Hepatocyte (in vitro differentiated cells): ENCODE measurements at places on chromosomes 7 and 10. TPM values are rescaled to one million over a fixed set of nuclear protein-coding genes. Genes with fewer than 3 reads are reported as not detected.

- peak; percentile 52 for DNase-seq
Observed at GRCh38 chr10:23408330-23408976, 30.4 kb upstream of the OTUD1 start.

EMX2 gene
- polyA plus RNA-seq, result not detected in 2 replicates

PRKG1 gene
- 4.0 and 5.0 TPM in 2 replicates for polyA plus RNA-seq

- DNase-seq, result no peak
Observed at GRCh38 chr10:3672220-3672619, 112.8 kb downstream of the KLF6 start.

DDX21 gene
- 15.8 and 17.0 TPM in 2 replicates for polyA plus RNA-seq

- no peak for DNase-seq
Observed at GRCh38 chr7:35754741-35755140, 46.1 kb upstream of the SEPTIN7 start.

DNA sequence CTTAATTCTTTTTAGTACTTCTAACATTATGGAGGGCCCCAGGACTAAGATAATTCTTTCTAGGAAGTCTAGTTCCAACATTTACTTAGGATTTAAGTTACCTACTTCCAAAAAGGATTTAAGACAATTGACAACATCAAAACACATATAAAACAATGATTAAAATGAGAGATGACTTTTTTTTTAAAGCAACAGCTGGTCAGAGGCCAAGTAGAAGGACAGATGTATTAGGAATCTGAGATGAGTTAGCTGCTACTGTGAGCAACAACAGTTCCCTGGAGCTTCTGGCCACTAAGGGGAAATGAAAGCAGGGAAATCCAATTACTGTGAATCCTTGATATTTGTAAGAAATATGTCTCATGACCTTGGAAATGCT lies 222.3 kb downstream of the PHTF2 start:
- no peak for DNase-seq

GRCh38 chr10:88080213-88080612 lies 216.8 kb downstream of the PTEN start:
- DNase-seq, result peak; percentile 65

DNA sequence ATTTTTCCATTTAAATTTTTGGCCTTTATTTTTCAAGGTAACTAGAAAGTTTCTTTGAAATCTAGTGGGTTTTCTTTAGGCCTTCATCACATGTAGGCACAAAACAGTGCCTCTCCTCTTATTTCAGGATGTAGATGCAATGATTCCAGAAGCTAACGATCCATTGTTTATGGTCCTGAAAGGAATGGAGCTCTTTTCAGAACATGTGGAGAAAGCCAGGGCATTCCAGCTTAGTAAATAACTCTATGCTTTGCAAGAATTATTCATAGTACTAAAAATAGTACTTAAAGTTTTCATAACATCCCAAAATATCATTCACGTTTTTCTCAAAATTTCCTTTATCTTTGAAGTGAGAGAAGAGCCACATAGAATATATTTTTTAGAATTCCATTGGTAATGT lies 91.3 kb downstream of the DYNC1I1 start:
- no peak for DNase-seq

- DNase-seq, result no peak
Observed at GRCh38 chr7:70799841-70800405, 332.0 kb upstream of the GALNT17 start.

GRCh38 chr10:83647526-83647925 lies 491.8 kb upstream of the GHITM start:
- no peak for DNase-seq

HYAL4 gene
- not detected in 2 replicates for polyA plus RNA-seq

FRAT1 gene
- 8.1 and 14.2 TPM in 2 replicates for polyA plus RNA-seq

GRCh38 chr7:85030893-85031292 lies 156.0 kb downstream of the SEMA3D start:
- peak; percentile 49 for DNase-seq

MUC12 gene
- 7.3 and 9.2 TPM in 2 replicates for polyA plus RNA-seq

PROSER2 gene
- 24.3 and 39.9 TPM in 2 replicates for polyA plus RNA-seq

DNA sequence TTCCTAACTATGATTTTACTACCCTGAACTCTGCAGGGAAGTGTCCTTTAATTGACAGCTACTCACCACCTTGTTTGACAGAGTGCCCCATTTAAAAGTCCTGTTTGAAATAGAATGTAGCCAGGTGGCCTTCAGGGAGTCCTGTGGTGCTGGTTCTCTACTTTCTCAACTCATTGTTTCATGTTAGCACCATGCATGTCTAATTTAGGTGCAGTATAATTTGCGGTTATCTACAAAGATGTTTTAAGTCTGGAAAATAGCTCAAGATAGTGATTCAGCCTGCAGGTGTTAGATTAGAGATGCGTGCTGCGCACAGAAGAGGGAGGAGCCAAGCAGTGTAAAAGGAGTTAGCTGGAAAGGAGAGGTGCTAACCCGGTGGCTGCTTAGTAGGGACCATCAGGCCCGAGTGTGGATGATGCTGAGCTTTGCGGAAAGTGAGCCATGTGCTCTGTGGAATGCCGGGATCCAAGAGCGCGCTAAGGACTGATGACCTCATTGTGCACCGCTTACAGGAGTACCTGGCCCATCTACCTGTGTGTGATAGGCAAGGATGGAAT lies 1.2 kb downstream of the CCM2 start:
- peak; percentile 74 for DNase-seq

DNA sequence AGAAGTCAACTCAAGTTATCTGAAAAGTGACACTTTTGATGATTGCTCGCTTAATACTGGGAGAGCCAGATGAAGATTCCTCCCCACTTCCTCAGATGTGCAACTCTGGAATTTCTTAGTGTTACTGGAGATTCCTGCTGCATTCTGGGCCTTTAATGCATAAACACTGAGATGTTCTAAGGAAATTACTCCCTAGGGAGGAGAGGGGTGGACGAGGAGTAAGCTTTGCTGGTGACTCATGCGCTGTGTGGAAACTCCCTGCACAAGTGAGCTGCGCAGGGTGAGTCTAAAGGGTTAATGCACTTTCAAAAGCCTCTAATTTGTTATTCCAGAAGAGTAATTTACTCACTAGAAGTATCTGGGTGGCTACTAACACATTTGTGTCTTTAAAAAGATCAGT lies 46.3 kb downstream of the EGFR start:
- DNase-seq, result peak; percentile 83

- DNase-seq, result no peak
Observed at GRCh38 chr7:128744366-128744905, 5.3 kb downstream of the CALU start.
